Naive thymus-derived CD4-positive, alpha-beta T cell (primary cell): ENCODE measurements at places on chromosomes 5 and 9.

GRCh38 chr9:89706086-89706485, 101.3 kb downstream of the GADD45G start:
- no peak for DNase-seq

- no peak for DNase-seq
Measured at GRCh38 chr5:53779541-53779981, 219.1 kb downstream of the NDUFS4 start.

DNA sequence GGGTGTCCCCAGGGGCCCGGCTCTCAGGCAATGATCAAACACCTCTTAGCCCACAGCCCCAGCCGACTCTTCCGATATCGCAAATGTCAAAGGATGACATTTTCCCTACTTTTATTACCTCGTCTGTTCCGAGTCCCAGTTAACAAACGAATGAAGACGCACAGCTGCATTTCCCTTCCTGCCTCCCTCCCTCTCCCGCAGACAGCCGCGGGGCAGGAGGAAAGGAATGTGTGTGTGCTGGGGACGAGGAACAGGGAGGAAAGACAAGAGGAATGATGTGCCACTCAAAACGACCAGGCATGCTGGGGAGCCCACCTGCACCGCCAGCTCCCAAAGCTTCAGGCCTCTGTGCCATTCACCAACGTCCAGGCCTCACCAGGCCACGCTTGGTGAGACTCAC, 125.9 kb upstream of the SARDH start:
- no peak for DNase-seq

GRCh38 chr5:113240951-113241726, 193.7 kb downstream of the TSSK1B start:
- no peak for DNase-seq

DNA sequence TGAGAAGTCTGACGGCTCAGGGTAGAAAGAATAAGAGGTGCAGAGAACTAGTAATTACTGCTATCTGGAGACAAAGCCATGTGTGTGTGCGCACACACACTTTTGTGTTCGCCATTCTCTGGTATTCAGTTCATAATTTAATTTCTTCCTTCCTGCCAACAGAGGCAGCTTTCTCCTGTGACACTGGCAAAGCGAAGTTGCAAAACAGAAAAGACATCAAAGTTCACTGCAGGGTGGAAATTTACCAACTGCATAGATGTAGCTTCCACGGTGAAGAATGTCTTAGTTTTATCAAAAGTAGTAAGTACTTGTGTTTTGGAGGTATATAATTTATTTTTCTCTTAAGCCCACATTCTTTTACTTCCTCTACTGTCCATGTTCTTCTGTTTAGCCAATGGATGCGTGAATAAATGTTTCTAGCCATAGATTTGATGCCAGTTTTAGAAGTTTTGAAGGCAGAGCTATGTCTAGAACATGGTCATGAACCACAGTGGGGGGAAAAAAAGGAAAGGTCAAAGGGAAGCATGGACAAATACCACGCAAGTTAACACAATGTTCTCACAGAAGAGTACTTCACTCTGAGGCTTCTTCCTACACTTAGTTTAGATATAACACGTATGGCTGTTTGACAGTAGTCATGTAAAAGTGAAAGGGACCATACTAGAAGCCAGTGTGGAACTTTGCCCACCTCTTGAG, 536.5 kb upstream of the GRIA1 start:
- DNase-seq, result no peak

- no peak for DNase-seq
Measured at GRCh38 chr5:73780302-73781080, 154.5 kb downstream of the ARHGEF28 start.

DNA sequence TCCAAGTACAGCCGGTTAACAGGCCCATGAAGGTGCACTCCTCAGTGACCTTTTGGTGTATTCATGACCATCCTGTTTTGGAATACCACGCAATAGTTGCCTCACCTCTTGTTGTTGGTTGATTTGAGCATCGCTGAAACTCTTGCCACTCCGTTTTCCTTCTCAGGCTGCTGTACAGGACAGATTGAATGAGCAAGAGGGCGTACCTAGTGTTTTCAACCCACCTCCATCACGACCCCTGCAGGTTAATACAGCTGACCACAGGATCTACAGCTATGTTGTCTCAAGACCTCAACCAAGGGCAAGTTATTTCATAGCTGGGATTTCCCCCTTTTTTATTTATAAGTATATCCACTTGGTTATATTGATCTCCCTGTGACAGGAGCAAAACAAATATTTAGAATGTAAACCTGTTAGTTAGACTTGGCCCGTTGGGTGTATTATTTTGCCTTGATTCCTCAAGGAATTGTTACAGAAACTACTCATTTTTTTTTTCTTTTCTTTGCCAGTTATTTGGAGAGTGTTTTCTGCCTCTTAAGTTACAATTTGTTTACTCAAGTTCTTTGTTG, 38.1 kb downstream of the FAF2 start:
- DNase-seq, result no peak

DNA sequence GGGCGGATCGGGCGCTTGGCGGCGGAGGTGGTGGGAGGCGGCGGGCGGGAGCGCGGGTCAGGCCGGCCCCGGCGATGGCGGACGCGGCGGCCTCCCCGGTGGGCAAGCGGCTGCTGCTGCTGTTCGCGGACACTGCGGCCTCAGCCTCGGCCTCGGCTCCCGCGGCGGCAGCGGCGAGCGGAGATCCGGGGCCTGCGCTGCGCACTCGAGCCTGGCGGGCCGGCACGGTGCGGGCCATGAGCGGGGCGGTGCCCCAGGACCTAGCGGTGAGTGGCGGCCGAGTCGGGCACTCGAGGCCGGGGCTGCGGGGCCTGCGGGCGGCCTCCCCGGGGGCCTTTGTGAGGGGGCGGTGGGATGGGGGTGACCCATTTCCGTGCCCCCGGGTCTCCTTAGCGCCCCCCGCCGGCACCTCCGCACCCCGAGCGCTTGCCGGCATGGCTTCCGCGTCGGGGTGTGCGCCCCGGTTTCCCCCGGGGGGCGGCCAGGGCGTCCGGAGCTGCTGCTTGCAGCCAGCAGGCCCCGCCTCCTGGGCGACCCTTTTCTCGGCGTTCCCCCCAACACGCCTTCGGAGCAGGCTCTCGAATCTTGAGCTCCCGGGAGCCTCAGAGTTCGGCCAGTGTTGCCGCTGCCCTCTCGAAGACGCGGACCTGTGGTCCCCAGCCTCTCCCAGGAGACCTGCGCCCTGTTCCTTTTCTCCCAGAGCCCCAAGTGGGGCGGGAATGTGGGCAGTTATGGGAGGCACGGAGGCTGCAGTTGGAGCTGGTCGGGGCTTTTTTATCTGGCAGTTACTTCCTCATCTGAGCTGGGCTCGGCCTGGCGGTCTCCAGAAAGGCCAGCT, 456 bp downstream of the KDM3B start:
- peak; percentile 76 for DNase-seq

- no peak for DNase-seq
Measured at GRCh38 chr5:104598285-104598684, 1035.7 kb upstream of the NUDT12 start.

DNA sequence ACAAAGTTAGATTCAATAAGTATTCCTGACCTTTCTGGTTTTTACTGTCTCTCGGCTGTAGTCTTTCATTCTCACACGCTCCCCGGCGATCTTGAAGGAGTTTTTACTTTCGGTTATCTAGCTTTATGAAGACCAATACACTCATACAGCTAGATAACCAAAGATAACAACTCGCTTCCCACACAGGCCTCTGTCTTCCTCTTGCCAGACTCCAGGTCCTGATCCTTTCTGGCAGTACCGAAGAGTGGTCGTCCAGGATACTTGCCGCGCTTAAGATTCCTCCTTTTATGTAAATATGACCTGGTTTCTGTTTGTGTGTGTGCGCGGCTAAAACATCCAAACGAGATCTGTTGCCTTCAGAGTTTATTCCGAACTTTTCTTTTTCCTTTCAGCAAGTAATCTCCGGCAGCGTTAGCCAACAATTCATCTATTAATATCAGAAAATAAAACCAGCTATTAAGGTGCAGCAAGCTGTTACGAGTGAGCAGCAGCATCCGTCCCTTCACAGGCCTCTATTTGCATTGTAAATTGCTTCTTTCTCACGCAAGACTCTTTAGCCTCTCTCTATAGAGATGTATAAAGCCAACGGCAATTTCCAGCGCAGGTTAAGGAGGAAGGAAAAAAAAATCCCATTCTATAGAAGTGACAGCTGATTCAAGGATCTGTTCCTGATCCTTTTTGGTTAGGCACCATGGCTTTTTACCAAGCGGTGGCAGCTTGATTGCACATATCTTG, 216.1 kb downstream of the MEF2C start:
- no peak for DNase-seq

DNA sequence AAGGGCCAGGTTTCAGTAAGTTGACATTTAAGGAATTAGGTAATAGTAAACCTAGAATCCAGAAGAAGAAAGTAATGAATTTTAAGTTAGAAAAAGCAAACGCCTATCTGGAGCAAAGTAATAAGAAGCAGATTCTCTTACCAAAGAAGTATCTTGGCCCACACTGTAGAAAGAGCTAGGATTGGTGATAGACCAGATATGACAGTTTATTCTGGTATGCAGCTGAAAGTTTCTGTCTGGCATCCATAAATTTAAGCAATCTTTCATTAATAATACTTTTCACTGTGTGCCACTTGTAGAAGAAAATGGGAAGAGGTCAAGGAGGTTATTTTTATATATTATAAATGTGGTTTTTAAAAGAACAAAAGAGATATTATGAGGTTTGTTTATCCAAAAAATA, 3.0 kb downstream of the RECK start:
- DNase-seq, result no peak

DNA sequence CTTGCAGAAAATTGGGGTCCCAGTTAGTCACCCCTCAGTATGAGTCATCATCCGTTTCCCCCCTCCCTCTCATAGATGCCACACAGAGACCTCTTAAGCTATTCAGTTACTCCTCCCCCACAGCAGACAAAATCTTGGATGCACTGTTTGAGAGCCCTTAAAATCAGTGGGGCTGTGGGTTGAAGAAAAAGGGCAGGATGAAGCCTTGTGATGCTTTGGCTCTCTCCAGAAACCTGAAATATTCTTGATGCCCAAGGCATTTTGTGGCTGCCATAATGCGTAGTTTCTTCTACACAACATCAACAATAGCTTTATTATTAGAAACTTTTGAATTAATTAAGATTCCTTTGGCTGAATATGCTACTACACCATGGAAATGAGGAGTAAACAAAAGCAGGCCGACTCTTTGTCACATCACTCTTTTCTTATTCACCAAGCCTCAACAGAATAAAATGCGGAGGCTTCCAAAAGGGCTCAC, 133.8 kb downstream of the MRPS30 start:
- DNase-seq, result no peak

DNA sequence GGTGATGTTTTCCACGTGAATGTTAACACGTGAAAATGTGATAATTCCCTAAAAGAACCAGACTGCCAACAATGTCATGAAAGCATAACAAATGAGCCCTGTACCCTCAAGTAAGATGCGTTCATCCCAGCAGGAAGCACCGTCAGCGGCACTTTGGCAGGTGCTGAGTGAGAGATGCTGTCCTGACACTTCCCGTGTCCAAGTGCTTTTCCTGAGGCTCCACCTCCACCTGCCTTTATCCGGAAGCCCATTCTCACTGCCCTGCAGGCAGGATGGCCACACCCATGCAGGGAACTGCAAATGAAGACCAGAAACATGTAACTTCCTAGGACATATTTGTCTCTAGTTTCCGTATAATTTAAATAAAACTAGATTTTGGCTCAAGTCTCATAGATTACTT, 238.0 kb upstream of the IRX2 start:
- no peak for DNase-seq

- no peak for DNase-seq
Measured at GRCh38 chr5:157800137-157800536, 56.6 kb downstream of the LSM11 start.

GRCh38 chr9:35260186-35260585, 98.4 kb downstream of the UNC13B start:
- DNase-seq, result no peak

- no peak for DNase-seq
Measured at GRCh38 chr5:117713585-117714198, 1139.1 kb upstream of the SEMA6A start.

DNA sequence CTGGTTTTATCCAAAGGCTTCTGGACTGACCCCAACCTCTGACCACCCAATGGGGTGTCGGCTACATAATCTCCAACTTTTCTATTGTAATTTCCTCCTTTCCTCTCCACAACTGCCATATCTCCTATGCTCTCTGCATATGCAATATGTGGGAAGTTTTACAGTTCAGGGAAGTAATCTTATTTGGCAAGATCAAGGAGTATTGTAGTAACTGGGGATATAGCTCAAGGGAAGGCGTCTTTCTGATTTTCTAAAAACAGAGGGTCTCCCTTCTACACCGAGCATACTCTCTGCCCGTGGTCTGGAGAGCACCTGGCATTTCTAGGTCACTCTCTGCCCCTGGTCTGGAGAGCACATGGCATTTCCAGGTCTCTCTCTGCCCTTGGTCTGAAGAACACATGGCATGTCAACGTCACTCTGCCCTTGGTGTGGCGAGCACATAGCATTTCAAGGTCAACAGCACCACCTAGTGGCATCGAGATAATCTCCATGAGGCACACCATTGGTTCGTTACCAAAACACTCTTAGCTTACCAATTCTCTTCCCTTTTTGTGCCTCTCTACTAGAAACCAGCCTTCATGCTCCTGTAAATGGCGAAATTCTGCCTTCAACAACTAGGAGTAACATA, 616.4 kb upstream of the NUDT12 start:
- no peak for DNase-seq

DNA sequence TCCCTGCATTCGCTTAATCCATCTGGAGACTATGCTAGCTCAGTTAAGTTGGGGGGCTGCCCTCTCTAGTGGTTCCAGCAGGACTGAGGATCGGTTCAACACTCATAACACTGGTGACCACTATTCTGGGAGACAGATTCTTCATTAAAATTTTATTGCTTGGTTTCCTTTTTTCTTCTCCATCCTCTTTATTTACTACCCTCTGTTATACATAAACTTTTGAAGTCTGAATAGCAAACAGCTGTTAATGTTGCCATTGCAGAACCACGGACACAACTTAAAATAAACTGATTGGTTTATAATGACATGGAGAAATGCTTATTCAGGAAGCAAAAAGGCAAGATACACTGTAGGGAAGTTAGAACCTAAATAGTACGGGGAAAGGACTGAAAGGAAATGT, 22.1 kb downstream of the IQGAP2 start:
- no peak for DNase-seq

DNA sequence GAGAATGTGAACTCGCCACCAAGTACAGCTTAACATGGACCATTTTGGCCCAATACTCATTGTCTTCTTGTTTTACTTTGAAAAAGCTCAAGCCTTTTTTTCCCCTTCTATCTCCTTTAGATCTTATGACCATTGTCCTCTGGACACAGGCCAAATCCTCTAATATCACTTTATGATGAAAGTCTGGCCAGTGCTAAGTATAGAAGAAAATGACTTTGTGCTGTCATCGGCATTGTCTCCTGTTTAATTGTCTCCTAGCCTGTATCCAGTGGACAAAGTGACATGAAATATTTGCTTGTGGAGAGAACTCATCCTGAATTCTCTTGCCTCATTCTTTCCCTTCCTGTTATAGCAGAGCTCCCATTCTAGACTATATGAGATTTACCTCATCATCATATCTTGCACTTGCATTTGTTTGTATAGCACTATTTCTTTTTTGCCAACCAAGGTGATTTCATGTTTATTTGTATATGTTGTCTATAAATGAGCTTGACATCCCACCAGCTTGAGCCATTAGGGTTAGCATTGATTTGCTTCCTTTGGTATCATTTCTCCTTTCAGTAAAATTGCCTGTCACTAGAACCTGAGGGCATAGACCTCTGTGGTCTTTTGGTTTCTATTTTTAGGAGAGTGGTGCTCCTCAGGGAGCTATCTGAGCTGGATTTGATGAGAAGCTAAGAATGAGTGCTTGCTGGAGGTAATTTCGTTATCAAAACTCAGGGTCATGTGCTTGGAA, 18.8 kb upstream of the TNFAIP8 start:
- DNase-seq, result no peak
